ENCODE measurements at places on chromosomes 16 and 17.

DNA sequence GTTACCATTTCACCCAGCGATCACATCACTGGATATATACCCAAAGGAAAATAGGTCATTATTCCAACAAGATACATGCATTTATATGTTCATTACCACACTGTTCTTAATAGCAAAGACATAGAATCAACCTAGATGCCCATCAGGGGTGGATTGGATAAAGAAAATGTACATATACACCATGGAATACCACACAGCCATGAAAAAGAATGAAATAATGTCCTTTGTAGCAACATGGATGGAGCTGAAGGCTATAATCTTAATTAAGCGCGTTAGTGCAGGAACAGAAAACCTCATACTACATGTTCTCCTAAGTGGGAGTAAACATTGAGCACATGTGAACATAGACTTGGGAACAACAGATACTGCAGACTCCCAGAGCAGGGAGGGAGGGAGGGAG is 18.6 kb downstream of the CNTROB start:
- no peak for DNase-seq

DNA sequence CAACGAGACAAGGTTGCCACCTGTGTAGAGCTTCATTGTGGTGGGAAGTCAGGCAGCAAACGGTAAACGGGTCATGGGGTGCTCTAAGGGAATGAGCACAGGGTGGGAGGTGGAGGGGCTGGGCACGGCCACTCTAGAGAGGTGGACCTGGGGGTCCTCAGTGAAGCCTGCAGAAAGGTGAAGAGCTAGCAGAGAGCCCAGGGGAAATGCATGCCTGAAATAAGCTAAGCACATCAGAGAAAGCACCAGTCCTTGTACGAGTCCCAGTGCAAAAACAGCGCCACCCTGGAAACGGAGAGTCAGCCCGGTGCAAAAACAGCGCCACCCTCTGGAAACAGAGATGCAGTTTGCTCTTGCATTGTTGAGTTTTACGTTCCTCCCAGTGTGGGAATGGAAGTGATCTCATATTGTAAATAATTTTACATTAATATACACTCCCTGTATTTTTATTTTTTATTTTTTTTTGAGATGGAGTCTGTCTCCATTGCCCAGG is 65.0 kb downstream of the TBC1D16 start:
- DNase-seq: no peak

DNA sequence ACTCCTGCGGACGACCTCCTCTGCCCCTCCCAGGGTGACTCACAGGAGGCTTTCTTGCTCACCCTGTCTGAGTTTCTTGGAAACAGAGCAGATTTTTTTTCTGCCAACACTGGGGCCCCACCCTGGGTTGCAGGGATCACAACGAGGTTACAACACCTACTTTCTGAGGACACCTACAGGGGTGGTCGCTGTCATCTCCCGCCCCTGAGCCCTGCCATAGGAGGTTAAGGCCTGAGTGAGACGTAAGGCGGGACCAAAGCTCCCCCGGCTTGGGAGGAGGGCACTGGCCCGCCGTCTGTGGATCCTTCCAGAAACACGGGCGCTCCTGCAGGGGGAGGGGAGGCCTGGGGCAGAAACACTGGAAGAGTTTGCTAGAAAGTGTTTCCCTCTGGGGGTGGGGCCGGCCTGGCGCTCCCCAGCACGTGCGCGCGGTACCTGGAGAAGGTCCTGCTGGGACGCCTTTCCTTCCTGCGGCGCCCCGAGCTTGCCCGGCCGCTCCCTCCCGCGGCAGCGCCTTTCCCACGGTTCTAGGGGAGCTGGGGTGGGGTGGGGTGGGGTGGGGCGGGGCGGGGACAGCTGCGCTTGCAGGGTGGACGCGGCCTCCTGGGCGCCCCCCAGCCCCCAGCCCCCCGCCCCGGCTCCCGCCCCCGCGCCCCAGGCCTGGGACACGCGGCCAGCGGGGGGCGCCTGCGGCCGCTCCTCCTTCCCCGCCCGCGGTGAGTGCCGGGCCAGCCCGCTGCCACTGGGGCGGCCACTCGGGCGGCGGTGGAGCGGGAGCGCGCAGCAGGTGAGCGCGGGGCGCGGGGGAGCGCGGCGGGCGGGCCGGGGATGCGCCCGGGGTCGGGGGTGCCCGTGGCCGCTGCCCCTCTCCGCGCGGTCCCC is 20.7 kb upstream of the ADCY7 start:
- DNase-seq: peak; percentile 64

DNA sequence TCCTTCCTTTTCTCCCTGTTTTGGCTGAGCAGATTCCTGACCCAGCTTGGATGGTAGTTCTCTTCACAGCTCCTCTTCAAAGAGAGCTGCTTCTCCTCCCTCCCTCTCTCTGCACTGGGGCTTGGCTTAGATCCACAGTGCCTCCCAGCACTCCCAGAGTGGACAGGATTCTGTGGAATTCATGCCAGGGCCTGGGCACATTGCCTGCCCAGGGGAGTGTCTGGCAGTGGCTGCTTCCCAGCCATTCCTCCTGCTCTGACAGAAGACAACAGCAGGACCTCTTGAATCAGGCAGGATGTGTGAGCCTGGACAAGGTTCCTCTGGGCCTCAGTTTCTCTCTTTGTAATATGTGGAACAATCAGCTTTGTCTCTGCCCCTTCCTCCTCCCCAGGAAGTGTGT is 4.5 kb upstream of the MMP28 start:
- no peak for DNase-seq

GRCh38 chr16:52499060-52499440 is 47.9 kb downstream of the TOX3 start:
- no peak for DNase-seq

DNA sequence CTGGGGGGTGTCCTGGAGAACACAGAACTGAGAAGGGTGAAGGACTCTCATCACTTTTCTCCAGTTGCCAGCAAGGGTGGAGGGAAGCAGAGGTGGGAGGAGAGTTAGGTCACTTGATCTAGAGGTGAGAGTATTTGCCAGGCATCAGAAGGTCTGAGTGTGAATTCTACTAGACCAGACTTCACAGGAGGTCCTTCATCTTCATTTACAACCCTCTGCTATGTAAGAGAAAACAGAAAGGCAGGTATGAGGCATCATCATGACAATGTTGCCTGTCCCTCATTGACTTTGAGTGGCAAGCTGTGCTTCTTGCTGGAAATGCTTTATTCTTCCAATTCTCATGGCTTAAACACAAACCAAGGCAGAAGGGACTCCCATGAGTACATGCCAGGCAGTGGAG is 45.9 kb upstream of the B4GALNT2 start:
- DNase-seq: no peak

DNA sequence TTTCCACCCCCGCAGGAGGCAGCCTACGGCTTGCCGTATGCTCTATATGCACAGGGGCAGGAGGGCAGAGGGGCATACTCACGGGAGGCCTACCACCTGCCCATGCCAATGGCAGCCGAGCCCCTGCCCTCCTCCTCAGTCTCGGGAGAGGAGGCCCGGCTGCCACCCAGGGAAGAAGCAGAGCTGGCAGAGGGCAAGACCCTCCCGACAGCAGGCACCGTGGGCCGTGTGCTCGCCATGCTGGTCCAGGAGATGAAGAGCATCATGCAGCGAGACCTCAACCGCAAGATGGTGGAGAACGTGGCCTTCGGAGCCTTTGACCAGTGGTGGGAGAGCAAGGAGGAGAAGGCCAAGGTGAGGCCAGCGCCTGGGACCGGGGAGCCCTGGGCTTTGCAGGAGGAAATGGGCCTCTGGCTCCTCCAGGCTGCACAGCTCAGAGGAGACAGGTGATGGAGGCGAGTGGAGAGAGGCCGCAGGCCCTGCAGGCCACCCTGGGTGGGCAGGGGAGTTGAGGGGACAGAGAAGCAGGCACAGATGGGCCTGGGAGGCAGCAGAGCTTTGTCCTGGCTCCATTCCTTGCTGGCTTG is 8.6 kb downstream of the SETD1A start:
- no peak for DNase-seq

GRCh38 chr17:51352798-51353197 is 92.5 kb downstream of the UTP18 start:
- no peak for DNase-seq

- no peak for DNase-seq
Measured at GRCh38 chr16:55325458-55326109, 1.6 kb downstream of the IRX6 start.

DNA sequence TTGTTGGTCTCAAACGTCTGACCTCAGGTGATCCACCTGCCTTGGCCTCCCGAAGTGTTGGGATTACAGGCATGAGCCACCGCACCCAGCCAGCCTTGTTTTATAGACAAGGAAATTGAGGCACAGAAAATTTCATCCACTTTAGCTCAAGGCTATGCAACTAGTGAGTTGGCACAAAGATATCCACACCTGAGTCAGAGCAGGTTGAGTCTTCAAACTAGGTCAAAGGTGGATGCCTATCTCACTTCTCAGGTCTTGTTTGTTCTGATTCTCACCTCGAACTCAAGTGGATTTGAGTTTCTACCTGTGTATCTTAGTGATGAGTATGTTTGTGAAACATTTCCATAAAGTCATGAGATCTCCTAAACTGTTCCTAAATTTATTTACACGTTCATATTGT is 35.6 kb upstream of the GAS7 start:
- DNase-seq: no peak

DNA sequence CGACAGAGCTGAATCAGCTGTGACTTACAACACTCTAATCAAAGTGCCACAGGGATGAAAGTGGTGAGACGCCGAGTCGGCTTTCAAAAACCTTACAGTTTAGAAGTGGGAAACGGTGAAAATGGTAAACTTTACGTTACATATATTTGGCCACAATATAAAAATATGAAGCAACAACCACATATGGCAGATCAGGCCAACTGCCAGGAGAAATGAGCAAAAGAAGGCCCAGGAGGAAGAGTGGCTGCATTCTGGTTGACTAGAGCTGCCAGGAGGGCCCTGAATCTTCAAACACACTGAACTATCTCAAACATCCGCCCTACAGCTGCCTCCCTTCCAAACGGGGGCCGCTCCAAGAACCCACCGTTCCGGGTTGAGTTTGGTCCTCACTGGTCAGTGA is 56.3 kb downstream of the MRM3 start:
- no peak for DNase-seq

Measured in activated gamma-delta T cell treated with Interleukin-2 at 50 U/mL for 16 hours (primary cell).